ENCODE measurements at places on chromosomes 4 and X.

DNA sequence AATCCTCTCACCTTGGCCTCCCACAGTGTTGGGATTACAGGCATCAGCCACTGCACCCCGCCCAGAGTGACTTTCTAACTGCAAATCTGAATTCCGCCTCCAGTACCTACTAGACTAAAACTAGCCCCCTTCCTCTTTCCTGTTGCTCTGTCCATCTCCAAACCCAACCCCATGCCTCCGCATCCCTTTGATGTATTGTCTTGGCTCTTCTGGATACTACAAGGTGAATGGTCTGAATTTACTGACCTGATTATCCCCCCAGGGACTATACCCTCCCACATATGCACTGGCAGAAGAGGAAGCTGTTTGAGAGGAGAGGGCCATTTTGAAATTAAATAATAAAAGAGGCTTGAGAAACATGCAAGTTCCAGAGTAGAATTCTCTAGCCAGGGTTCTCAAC, 17.7 kb upstream of the TFDP3 start:
- no peak for DNase-seq

- DNase-seq, result no peak
These were observed 9.8 kb downstream of the DCAF8L2 start for GRCh38 chrX:27599928-27600327.

DNA sequence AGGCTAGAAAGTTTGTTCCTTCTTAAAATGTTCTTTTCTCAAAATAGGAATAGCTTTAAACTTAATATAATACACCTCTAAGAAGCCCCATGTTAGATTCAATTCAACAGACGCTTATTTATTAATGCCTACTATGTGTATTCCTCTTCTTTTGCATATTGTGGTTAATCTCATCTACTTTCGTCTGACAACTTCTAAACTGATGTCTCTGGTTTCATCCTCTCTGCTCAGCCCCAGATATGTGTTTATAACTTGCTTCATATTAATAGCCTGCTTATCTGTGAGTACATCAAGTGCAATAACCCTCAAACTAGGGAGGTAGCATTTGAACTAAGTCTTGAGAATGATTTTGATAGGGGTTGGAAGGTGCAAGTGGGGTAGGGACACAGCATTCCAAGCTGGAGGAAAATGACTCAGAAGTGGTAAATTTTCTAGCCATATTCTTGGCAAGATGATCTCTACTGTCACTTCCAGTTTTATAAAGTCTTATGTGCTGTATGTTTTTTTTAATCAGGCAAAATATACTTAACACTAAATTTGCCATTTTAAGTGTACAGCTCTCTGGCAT, 37.0 kb downstream of the STK26 start:
- DNase-seq, result no peak

DNA sequence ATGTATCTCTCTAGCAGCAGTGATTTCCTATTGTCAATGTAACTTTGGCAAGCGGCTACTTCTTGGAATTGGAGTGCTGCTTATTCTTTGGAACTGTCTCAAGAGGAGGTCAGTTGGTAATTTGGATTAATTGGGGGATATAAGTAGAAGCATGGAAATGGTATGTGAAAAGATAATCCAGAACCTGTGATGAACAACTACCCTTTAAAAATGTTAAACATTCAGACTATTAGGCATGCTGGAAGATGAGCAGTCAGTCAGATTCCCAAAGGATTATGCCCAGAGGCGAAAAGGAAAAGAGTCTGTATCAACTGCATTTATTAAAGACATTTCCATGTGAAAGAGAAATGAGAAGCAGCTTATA, 62.5 kb downstream of the SEC24D start:
- no peak for DNase-seq

- DNase-seq, result no peak
These were observed 116.4 kb downstream of the ZNF827 start for GRCh38 chr4:145822181-145822580.

GRCh38 chr4:41095973-41096372, 118.4 kb downstream of the APBB2 start:
- no peak for DNase-seq

DNA sequence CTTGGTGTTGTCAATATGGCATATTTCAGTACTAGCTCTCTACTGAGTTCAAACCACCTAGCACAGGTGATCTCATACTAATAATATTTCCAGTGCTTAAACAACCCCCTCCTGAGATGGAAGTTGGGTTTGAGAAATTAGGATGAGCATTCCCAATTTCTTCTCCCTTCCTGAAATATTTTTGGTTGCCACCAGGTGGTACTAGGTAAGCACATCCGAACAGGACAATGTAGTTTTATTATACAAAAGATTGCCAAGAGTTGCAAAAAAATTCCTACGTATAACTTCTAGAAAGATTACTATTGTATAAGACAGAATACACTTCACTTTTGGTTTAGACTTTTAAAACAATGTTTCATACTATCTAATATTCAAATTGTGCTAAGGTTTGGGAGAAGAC, 484.5 kb downstream of the PACRGL start:
- DNase-seq, result no peak

- no peak for DNase-seq
These were observed 363.9 kb upstream of the PPP1R2C start for GRCh38 chrX:43141885-43142284.

DNA sequence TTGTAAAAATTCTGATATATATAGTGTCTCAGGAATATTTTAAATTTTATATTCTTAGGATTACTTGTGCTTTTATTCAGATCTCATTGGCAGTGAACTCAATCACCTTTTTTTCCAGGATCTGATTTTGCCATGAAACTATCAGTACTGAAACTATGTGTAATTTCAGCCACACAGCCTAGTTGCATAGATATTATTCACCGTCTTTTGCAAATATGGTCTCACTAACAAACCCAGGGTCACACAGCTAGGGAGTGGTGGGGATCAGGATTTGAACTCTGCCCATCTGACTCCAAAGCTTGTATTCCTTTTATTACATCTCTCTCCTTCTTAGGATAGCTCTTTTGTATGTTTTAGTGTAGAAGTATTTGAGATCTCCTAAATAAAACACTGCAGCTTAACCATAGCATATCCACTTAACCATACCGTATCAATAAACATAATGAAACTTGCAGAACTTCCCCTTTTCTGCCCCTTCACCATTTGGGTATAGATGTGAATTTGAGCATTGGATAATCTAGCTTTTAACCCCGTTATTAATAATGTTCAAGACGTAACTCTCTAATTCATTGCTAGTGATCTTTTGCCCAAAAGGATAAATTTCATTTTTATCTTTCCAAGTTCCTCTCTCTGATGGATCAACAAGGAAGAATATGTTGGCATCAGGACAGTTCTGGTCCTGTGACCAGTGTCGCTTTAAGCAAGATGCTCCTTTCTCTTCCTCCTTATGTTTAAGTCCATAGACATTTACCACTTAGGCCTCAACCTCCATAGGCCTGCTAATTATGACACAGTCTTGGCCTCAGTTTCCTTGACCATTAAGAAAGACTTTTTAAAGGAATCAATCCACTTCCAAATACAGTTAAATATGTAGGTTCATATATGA, 74.6 kb downstream of the RAPGEF2 start:
- no peak for DNase-seq

GRCh38 chrX:139862208-139862607, 70.6 kb downstream of the ATP11C start:
- DNase-seq, result no peak

DNA sequence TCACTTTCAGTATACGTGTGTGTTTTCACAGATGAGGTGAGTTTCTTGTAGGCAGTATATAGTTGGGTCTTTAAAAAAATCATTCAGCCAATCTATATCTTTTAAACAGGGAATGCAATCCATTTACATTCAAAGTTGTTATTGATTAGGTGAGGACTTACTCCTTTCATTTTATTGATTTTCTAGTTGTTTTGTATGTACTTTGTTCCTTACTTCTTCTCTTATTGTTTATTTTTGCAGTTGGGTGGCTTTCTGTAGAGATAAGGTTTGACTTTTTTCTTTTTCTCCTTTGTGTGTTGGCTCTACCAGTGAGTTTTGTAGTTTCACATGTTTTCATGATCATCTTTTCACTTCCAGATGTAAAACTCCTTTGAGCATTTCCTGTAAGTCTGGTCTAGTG, 83.1 kb downstream of the MAGED1 start:
- DNase-seq, result no peak

DNA sequence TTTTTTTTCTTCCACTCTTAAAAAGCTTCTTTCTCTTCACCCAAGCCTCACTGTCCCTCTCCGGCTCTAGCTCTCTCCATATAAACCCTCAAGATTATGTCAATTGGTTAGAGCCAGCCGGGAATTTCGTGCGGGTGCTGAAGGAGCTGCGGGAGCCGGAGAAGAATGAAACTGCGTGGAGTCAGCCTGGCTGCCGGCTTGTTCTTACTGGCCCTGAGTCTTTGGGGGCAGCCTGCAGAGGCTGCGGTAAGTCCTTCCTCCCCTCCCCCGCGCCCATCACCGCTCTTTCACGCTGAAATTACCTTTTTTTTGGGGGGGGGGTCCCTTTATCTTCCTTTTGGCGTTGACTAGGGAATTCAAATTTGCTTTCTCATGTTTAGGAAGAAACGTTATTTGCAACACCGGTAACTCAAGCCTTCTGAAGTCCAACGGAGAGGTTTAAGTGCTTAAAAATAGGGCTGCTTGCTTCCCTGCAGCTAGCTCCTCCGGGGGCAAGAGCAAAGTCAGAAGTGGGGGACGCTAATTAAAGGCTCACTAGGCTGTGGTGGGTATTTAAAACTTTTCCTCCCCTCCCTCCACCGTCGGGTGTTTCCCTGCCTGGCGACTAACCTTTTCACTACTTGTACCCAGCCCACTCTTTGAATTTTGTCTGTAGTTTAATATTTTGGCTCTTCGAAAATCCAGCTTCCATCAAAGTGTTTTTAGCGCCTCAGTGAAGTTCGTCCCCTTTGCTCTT, 491 bp downstream of the COL4A5 start:
- DNase-seq, result peak; percentile 70

DNA sequence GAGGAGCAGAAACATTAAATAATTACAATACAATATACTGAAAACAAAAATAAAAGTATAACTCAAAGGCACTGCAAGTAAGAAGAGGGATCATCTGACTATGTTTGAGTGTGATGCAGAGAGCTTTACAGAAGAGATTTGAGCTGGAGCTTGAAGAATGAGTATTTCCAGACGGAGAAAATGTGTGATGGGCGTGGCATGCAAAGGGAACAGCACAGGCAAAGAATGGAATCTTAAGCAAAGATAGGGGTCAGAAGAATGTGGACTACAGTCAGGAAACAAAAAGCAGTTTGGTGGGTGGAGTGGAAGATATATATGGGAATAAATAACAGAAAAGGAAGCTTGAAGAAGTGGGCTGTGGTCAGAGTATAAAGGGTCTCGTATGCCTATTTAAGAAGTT, 45.5 kb downstream of the OPHN1 start:
- no peak for DNase-seq

DNA sequence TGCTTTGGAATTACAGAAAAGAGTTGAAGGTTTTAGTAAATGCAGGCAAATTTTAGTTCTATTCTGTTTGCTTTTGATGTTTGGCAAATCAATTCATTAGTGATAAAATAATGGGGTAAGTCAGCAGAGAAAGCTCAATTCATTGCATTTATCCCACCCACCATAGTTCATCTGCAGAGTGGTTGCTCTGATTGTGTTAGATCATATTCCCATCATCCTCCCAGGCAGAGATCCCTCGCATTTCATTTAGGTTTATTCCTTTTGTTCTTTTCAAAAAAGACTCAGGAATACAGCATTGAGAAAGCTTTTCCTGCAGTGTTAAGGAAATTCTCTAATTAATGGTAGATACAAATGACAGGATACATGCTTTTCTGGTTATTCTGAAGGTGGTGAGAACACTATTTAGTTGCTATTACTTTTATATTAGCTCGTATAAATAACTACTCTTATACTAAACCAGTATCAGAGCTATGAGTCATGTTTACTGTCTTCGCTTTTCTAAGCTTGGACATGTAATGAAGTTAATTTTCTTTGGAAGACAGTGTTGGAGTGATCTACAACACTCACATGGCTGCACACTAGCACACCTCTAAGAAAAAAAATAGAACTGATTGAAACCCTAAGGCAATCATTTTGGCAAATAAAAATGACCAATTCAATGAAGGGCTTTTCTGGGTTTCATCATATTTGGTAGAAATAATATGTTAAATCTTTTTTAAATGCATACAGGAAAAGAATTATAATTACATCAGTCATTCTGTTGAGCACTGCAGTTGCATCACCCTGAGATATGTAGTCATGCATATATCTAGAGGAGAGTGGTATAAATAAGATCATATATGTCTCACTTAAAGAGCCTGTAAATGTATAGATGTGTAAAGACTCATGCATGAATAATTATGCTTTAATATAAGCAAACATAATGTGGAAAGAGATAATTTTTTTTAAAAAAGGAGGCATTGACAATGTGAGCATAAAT, 351.6 kb downstream of the PCDH7 start:
- DNase-seq, result no peak

DNA sequence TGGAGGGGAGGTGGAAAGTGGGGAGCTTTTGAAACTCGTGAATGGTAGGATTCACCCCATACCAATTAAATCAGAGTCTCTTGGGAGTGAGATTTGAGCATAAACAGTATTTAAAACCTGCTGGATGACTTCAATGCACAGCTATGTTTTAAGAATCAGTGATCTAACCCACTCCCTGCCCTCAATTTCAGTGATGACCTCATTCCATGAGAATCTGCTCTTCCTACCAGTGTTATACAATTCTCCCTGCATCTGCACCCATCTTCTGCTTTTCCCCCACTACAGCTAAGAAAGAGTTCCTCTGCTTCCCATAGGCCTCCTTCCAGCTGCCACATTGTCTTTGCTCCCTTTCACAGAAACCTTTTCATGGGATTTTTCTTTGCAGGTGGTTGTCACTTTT, 18.3 kb upstream of the H2AZ1 start:
- DNase-seq, result no peak

GRCh38 chr4:1512738-1513660, 106.8 kb upstream of the NKX1-1 start:
- DNase-seq, result peak; percentile 89

- DNase-seq, result peak; percentile 47
These were observed 7.7 kb upstream of the HAND2 start for GRCh38 chr4:173537613-173538147.

GRCh38 chr4:1082215-1083182, 30.9 kb downstream of the RNF212 start:
- no peak for DNase-seq

DNA sequence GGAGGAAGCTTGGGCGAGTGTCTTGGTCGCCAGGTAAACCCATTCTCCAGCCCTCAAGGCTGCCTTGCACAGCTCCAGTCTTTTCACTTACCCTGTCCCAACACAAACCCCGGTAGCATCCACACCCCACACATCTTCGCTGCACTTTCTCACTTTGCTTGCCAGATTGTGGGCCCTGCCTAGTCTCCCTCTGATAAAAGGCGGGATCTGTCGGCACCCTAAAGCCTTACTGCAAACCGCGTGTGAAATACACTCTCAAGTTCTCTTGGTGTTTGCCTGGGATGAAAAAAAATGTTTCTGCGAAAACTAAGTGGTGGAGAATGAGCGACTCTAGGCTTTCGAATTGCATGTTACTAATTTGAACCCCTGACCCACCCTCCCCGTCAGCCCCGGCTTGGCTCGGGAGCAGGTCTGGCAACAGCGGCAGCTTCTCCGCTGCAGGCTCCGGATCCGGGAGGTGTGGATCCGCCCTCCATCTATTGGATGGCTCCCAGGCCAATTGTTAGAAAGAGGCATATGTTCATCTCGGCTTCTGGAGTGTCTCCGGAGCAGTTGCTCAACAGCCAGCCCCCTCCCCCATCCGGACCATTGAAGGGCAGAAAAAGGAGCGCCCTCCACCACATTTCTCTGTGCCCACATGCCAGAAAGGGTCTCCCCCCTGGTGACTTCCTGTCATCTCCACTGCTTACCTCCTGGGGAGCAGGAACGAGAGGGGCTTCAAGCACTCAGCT, 3.0 kb upstream of the CITED1 start:
- DNase-seq, result peak; percentile 91

Measured in endodermal cell (in vitro differentiated cells).